ENCODE measurements at places on chromosomes 16 and 17.

DNA sequence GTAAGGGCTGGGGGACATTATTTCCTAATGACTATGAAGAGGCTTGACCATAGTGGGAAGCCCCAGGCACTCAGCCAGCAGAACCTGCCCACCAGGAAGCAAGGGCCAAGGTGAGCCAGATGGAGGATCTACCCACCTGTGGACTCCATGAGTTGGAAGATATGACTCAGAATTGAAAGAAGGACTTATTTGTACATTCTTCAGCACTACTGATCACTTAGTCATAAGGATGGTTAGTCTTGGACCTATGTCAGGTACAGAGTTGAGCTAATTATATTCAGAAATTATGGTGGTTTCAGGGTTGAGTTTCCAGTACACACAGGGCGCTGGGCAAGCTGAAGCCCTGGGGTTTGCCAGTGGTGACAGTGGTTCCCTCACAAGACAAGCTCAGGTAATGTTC, 24.0 kb upstream of the GRIN2A start:
- no peak for DNase-seq

- DNase-seq = no peak
These were observed 26.8 kb upstream of the GLG1 start for GRCh38 chr16:74633686-74634085.

GRCh38 chr16:30766206-30766932, 4.2 kb downstream of the RNF40 start:
- no peak for DNase-seq

DNA sequence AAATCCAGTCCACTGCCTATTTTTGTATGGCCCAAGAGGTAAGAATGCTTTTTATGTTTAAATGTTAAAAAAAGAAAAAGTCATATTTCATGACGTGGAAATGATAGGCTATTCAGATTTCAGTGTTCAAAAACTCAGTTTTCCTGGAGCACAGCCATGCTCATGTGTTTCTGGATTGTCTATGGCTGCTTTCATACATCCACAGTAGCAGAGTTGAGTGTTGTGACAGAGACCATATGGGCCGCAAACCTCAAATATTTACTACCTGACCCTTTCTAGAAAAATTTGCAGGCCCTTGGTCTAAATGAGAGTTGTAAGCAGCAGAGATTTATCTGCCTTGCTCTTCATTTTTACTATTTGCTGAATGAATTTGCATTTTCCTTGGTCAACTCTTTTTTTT, 264.1 kb downstream of the CBLN1 start:
- no peak for DNase-seq

- peak; percentile 77 for DNase-seq
These were observed 14.4 kb upstream of the MEAK7 start for GRCh38 chr16:84518804-84519341.

- DNase-seq = no peak
These were observed 32.6 kb upstream of the ZFP90 start for GRCh38 chr16:68506331-68507053.

GRCh38 chr17:4944163-4944553, 4.1 kb downstream of the RNF167 start:
- no peak for DNase-seq

DNA sequence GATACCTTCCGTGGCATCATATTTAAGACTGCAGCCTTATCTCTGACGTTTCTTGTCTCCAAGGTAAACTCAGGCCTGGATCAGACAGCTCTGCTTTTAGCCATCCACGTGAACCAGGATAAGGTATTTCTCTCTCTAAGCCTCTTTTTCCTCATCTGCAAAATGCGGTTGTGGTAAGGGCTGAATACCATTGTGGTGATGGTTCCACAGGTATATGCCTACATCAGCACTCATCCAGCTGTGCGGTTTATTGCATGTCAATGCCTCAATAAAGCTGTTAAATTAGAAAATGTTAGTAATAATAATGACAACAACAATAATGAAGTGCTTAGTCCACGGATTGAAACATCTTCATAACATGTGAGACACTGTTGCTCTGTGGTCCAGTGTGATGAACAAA, 104.4 kb downstream of the GRIN2A start:
- no peak for DNase-seq

GRCh38 chr17:16981928-16982327, 10.0 kb upstream of the TNFRSF13B start:
- DNase-seq = no peak

DNA sequence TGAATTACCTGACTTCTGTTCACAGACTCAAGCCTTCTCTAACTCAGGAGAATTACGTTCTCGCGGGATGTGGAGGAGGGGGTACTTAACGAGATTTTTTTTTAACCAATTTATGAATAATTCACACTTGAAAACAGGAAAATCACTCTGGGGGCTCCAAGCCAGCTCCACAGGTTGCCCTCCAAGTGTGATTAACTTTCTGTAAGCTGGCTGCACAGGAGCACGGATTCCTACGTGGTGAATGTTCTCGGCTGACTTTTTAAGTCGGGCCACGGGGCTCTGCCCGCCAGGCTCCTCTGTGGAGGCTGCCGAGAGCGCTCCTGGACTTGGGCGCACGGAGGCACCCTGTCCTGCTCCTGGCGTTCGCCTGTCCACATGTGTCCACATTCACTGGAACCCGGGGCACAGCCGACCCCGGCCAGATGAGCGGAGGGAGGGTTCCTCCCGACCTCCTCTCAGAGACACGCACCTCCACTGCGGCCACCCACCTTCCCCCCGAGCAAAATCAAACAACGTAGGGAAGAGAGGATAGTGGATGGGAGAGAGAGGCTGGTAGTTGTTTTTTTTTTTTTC, 147.1 kb upstream of the CHMP6 start:
- DNase-seq = no peak

GRCh38 chr16:83200005-83200779, 573.4 kb downstream of the CDH13 start:
- no peak for DNase-seq

DNA sequence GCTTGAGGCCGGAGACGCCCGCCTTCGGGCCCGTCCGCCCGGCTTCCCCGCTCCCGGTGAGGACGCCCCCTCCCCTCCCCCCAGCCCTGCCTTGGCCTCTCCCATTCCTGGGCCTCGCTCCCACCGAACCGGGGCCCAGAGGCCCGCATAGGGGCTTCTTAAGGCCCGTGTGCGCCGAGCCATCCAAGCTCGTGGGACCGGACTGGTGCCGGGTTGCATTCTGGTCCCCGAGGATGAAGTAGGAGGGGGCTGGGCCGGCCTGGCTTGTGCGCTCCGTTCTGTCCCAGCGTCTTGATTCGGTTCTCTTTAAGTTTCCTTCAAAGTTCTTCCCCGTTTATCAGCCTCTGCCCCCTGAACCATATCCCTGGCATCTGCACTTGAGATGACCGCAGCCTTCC, 488 bp downstream of the SENP3 start:
- DNase-seq = peak; percentile 55

- DNase-seq = no peak
These were observed 1.9 kb upstream of the CPD start for GRCh38 chr17:30376621-30377452.

GRCh38 chr17:82449883-82450356, 632 bp downstream of the CYBC1 start:
- no peak for DNase-seq

DNA sequence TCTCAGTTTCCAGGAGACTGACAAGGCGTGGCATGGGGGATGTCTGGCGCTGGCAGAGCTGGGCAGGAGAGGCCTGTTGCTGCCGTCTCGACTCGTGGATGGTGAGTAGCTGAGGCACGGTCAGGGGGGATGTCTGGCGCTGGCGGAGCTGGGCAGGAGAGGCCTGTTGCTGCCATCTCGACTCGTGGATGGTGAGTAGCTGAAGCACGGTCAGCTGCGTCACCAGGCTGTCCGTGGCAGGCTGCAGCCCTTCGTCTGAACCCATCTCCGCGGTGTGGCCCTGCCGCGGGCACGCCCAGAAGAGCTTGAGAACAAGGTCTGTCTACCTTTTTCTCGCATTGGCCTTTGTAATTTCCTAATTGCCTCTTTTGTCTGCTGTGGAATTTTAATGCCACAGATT, 25.0 kb downstream of the ZNF750 start:
- no peak for DNase-seq

DNA sequence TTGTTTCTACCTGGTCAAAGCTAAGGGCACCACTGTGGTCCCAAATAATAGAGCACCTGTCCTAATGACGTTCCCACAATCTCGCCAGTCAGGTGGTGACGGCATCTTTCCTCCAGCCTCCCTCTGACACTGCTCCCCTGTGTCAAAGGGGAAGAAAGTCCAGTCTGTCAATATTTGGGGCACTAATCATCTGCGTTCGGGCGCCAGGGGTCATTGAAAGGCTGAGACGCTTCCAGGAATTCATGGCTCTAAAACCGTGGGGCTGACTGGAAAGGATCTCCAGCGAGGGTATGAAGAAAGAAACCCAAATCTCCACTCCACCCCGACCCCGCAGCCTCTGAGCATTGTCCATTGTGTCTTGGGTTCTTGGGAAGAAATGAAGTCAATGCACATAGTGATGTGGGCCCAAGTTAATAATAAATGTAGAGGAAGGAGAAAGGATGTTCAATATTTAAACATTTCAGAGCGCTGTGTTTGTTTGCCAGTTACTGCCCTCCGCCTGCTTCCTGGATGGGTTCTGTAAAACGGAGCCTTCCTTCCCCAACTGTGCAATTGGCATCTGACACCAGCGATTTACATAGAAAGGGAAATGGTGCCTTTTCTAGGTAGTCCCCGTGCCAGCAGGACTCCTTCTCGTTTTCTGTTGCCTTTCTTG, 103.2 kb downstream of the SOCS1 start:
- no peak for DNase-seq

- DNase-seq = no peak
These were observed 1.1 kb downstream of the NAA38 start for GRCh38 chr17:7856011-7856810.

- DNase-seq = no peak
These were observed 7.2 kb upstream of the MYCBPAP start for GRCh38 chr17:50501054-50501453.

GRCh38 chr17:40819528-40820125, 2.8 kb downstream of the KRT10 start:
- no peak for DNase-seq

- no peak for DNase-seq
These were observed 120.4 kb downstream of the CHD9NB start for GRCh38 chr16:52932321-52932720.

DNA sequence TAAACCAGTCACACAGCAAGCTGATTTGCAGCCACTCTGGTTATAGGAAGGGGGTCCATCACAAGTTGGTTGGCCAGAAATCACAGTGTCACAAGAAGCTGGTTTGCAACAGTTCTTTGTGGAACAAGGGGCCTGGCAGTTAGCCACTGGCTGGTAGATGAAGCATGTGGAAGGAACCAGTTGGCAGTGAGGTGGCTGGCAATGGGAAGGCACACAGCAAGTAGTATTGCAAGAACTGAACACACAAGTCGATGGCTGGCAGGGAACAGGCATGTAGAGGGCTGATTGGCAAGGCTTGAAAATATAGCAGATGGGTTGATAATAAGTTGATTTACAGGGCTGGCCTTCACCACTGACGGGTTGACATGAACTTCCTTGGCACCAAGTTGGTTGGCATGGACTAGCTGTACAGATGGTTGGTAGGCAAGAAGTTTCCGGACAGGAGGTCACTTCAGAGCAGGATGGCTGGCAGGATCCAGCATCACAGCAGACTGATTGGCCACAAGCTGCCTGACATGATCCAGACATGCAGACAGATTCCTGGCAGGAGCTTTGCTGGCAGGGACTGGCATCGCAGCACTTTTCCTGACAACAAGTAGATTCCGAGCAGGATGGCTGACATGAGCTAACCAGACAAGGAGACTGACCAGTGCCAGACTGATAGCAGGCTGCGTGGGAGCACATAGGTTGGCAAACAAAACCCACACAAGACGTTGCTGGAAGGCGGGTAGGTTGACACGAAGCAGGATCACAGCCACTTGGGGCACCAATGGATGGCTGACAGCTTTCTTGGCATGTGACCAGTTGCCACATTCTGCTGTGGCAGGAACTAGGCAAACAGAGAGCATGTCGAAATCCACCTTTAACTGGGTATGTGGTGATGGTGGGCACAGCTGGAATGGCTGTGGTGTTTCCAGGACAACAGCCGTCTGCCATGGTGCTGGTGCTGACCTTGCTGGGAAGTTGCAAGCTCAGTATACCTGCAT, at the start of gene KRTAP29-1:
Gene KRTAP29-1, minus strand, starts transcription at position 936 of the 986 bp plus-strand sequence. Its CDS starts 0 bp downstream, at position 936.
- DNase-seq = no peak

- DNase-seq = no peak
These were observed 63.7 kb downstream of the SPAG9 start for GRCh38 chr17:51056813-51057510.

- DNase-seq = peak; percentile 89
These were observed at the start of gene ZPBP2 for GRCh38 chr17:39867880-39868553. Gene ZPBP2, plus strand, starts transcription at chr17:39868202. Its CDS starts 153 bp downstream, at chr17:39868355.

DNA sequence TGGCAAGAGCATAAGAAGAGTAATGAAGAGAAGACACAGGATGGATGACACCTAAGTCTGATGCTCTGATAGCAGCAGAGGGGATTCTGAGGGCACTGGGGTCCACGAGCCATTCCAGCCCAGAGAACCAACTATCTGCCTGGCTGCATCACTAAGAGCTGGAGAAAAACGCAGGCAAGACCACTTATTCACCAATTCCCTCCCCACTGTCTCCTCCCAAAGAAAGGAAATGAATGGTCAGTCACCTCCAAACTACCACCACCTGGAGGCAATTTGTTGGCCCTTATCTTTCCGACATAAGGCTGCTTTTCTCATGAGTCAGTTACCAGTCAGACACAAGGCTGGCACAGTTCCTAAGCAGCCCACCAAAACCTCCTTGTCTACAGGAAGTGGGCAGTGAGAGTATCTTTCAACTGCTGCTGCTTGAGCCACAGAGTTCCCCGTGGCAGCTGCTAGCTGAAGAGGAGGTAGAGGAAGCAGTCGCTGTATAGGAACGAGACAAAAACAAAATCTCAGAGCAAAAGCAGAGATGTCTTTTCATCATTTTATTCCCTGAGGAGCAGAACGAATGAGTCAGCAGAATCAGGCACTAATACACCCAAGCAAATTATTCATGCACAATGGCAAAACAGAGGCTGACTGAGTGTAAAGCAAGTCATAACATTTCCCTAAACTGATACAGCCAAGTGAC, 111.1 kb downstream of the SMG6 start:
- DNase-seq = peak; percentile 78

DNA sequence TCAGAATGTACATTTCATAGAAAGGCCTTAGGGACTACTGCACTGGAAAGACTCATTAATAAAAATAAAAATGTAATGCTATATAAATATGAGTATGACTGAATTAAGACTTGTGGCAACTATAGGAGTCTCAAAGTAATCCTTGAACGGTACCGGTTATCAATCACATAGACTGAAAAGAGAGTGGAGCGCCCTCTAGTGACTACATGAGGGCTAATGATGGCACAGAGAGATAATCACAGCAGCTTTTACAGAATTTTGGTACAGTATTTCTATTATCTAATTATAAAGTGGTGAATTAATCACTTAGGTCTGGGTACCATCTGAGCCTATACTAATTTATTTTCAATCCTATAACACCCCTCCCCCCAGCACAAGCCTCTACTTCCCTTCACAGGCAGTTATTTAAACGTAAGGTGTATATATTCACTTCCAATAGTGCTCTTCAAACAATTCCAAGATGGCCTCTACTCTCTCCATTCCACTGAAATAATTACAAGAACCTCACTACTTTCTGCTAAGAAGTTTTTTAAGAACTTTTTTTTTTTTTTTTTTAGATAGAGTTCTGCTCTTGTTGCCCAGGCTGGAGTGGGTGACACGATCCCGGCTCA, 40.7 kb upstream of the ANKFY1 start:
- peak; percentile 40 for DNase-seq
